Right atrium auricular region (tissue), 2 donors: ENCODE measurements at places on chromosomes 2 and 18. TPM values are rescaled to one million over a fixed set of nuclear protein-coding genes. Genes with fewer than 3 reads are reported as not detected.

DNA sequence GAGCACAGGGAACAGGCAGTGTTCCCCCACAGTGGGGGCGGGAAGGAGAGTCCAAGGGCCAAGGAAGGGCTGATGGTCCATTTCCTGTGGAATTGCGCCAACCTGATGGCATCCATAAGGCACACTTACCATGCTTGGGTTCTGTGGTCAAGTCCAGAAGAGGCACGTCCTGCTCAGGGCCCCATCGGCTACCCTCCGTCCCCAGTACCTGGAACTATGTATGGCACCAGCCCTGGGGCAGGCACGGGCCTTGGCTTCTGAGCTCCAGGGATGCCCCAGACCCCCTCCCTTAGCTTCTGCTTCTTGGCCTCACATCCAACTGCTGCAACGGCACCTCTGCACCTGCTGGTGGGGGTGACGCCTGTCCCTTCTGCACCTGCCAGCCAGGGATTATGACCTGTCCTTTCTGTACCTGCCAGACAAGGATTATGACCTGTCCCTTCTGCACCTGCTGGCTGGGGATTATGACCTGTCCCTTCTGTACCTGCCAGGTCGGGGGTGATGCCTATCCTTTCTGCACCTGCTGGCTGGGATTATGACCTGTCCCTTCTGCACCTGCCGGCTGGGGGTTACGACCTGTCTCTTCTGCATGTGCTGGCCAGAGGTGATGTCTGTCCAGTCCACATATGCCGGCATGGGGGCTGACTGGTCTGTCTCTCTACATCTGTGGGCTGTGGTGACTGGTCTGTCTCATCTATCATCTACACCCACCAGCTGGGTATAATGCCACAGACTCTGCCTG lies 45.4 kb upstream of the SNTG2 start:
- peak; percentile 34 for DNase-seq
- H3K4me3 ChIP-seq, result no peak overlapping the region
- no peak overlapping the region for H3K27ac ChIP-seq
- H3K27me3 ChIP-seq, result no peaks in the 10 kb centered on the region
- H3K36me3 ChIP-seq, result no peaks in the 10 kb centered on the region

- DNase-seq, result no peak
- H3K4me1 ChIP-seq, result no peaks in the 10 kb centered on the region
- H3K27ac ChIP-seq, result no peak overlapping the region
- H3K27me3 ChIP-seq, result no peaks in the 10 kb centered on the region
Measured at GRCh38 chr18:46042571-46043123, 29.4 kb downstream of the PSTPIP2 start.

DNA sequence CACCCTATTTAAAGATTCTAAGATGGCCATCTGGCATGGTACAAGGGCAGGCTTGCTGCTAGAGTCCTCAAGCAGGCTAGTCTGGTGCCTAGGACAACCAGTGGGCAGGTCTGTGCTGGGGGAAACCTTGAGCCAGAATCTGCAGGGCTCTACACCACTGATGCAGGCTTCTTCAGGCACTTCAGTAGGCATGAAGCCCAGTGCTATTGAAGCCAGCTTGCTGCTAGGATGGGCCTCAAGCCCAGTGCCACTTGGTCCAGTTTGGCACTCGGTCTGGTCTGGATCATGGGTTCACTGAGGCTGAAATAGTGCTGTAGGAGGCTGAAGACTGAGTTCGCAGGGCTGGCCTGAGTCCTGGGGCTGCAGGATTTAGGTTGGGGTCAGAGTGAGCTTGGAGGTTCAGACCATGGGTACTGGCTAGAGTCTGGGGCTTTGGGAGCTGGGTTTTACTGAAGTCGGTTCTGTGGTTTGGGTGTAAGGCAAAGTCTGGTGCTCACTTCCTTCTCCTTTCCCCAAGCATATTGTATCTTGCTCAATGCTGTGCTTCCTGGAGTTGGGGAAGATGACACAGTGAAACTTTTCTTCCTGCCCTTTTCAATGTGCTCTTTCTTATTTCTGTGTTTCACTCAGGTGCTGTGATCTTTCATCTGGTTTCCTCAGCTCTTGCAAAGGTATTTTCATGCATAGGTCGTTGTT lies 41.2 kb downstream of the SP100 start:
- H3K4me3 ChIP-seq, result no peak overlapping the region
- H3K36me3 ChIP-seq, result peaks cover 62% of the 10 kb centered on the region
- no peak overlapping the region for H3K27ac ChIP-seq
- DNase-seq, result no peak
- no peaks in the 10 kb centered on the region for H3K27me3 ChIP-seq

- no peaks in the 10 kb centered on the region for H3K36me3 ChIP-seq
- H3K27me3 ChIP-seq, result no peaks in the 10 kb centered on the region
- H3K4me1 ChIP-seq, result no peaks in the 10 kb centered on the region
- no peak for DNase-seq
- H3K27ac ChIP-seq, result no peak overlapping the region
- no peak overlapping the region for H3K4me3 ChIP-seq
Measured at GRCh38 chr2:70367722-70368323, 66.0 kb upstream of the FAM136A start.

- no peaks in the 10 kb centered on the region for H3K27me3 ChIP-seq
- H3K36me3 ChIP-seq, result no peaks in the 10 kb centered on the region
- H3K27ac ChIP-seq, result peak overlapping the region; percentile 54
- no peak overlapping the region for H3K4me3 ChIP-seq
Measured at GRCh38 chr2:28976584-28976983, 4.5 kb upstream of the TOGARAM2 start.

DNA sequence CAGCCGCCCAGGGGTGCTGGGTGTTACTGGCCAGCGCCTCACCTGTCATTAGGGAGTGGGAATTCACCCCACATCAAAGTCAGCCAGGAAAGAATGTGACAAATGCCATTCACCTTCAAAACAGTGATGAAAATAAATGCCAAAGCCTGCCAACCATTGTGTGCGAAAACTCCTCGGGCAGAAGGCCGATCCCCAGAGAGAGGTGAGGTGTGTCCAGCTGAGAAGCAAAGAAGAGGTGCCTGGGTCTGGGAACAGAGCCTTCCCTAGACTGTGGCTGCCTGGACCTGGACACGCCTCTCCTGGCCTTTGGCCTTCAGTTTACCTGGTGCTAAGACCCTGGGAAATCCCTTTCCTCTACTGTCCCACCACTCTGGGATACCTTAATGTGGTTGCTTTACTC lies 142.7 kb downstream of the CYP26B1 start:
- H3K4me1 ChIP-seq, result no peaks in the 10 kb centered on the region
- H3K27ac ChIP-seq, result no peak overlapping the region
- H3K36me3 ChIP-seq, result no peaks in the 10 kb centered on the region
- no peaks in the 10 kb centered on the region for H3K27me3 ChIP-seq
- no peak overlapping the region for H3K4me3 ChIP-seq

- DNase-seq, result no peak
- H3K4me3 ChIP-seq, result no peak overlapping the region
- no peaks in the 10 kb centered on the region for H3K4me1 ChIP-seq
- H3K27ac ChIP-seq, result no peak overlapping the region
Measured at GRCh38 chr2:150846691-150847090, 359.2 kb upstream of the RND3 start.

DNA sequence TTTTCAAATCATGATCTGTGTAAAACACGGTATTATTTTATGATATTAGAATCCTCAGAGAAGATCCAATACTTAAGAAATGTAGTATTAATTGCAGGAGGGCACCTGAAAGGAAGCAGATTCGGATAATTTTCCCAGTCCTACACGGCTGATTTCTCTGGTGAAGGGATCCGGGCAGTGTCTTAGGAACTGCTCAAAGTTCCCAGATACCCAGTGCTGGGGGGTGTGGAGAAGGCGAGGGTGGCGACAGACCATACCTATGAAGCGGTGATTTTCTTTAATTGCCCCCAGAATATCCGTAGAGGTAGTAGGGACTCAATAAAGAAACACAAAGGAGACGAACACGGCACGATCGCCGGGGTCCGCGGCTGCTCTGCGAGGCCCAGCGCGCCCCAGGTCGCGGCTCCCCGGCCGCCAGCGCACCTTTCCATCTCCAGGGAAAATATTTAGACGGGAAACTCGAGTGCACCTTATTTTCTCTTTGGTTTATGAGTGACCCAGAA lies 1.4 kb upstream of the SOX11 start:
- H3K4me3 ChIP-seq, result peak overlapping the region; percentile 48
- H3K27ac ChIP-seq, result peak overlapping the region; percentile 16
- H3K36me3 ChIP-seq, result no peaks in the 10 kb centered on the region
- no peaks in the 10 kb centered on the region for H3K27me3 ChIP-seq
- no peaks in the 10 kb centered on the region for H3K4me1 ChIP-seq

- H3K27me3 ChIP-seq, result no peaks in the 10 kb centered on the region
- H3K36me3 ChIP-seq, result no peaks in the 10 kb centered on the region
- no peak overlapping the region for H3K4me3 ChIP-seq
- H3K4me1 ChIP-seq, result no peaks in the 10 kb centered on the region
Measured at GRCh38 chr2:146321175-146321574, 1523.7 kb upstream of the ACVR2A start.

DNA sequence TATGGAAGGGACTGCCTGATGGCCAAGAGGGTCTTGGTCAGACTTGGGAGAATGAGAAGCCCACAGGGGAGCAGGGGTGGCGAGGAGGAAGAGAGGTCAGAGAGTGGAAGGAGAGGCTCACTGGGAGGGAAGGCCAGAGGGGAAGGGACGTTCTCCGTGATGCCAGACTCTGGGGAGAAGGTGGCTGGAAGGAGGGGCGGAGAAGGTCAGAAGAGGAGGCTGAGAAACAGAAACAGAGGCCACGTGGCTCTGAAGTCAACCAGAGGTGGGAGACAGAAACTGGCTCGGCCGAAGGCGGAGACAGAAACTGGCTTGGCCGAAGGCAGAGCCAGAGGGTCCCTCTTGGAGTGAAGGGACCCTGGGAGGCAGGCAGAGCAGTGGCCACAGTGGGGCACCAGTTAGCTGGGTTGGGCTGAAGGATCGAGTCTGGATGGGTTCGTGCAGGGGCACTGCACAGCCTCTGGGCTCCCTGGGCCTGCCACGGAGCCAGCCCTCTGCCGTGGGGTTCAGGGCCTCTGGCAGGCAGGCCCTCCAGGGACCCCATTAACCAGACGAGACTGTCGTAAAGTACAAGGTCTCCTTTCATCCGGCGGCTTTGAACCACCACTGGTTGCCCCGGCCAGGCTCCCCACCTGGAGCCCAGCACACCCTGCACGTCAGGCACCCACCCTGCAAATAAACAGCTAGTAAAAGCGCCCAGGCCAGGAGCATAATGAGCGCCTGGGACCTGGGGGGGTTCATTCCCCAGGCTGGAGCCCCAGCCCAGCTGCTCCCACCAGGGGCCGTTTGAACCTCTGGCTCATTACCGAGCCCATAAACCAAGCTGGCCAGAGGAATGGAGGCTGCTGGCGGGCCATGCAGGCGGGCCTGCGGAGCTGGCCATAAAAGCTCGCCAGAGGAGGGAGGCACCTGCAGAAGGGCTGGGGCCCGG lies 218.8 kb downstream of the DYSF start:
- peak; percentile 53 for DNase-seq
- H3K27ac ChIP-seq, result no peak overlapping the region
- peaks cover 26% of the 10 kb centered on the region for H3K36me3 ChIP-seq
- H3K4me1 ChIP-seq, result no peaks in the 10 kb centered on the region

- H3K27me3 ChIP-seq, result no peaks in the 10 kb centered on the region
- H3K36me3 ChIP-seq, result no peaks in the 10 kb centered on the region
- DNase-seq, result no peak
Measured at GRCh38 chr2:58204195-58204959, 36.7 kb downstream of the FANCL start.

GRCh38 chr2:223854741-223855140 lies 17.4 kb upstream of the AP1S3 start:
- H3K4me1 ChIP-seq, result no peaks in the 10 kb centered on the region
- DNase-seq, result no peak
- no peaks in the 10 kb centered on the region for H3K27me3 ChIP-seq
- no peaks in the 10 kb centered on the region for H3K36me3 ChIP-seq

The POTEI gene
- total RNA-seq, result 3.2 TPM

The RDH14 gene
- total RNA-seq, result 67.5 TPM

The CPS1 gene
- total RNA-seq, result 2.2 TPM

The EPAS1 gene
- 311 TPM for total RNA-seq

The FRZB gene
- total RNA-seq, result 2.4 TPM

The SPP2 gene
- not detected for total RNA-seq

The METTL21A gene
- 14.9 TPM for total RNA-seq
